Lower lobe of right lung (tissue), 2 donors: ENCODE measurements at places on chromosomes 12 and 14. TPM values are rescaled to one million over a fixed set of nuclear protein-coding genes. Genes with fewer than 3 reads are reported as not detected.

DNA sequence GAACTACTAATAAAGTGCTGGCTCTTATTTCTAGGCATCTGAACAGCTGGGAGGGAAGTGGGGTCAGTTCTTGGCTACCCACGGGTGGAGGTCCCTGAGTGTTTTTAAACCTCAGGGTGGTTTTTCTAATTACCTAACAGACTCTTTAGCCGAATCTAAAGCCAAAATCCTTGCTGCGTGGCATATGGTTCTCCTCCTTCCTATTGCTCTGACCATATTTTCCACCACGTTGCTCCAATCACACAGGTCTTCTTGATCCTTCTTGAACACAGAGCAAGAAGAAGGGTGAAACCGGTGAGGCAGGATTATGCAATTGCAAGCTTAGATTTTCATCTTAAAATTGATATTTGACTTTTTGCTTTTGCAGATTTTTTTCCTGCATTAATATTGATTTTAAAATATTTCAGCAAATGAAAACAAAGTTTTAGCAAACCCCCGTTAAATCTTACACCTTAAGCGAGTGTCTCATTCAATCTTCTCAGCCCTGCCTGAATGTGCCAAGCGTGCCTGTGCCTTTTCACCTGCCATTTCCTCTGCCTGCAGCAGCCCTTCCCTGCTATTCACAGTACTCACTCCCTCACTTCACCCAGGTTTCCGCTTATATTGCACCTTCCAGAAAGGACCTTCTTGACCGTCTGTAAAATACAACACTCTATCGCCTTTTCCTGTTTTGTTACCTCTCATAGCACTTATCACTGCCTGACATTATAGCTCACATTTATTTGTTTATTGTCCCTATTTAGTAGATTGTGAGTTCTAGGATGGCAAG lies 506.0 kb downstream of the DIO2 start:
- H3K4me1 ChIP-seq, result no peaks in the 10 kb centered on the region
- H3K4me3 ChIP-seq, result no peak overlapping the region
- no peaks in the 10 kb centered on the region for H3K36me3 ChIP-seq
- DNase-seq, result no peak
- H3K27ac ChIP-seq, result no peak overlapping the region

The NYNRIN gene
- total RNA-seq, result 17.9 TPM

GRCh38 chr14:61103541-61104339 lies 122.7 kb downstream of the SLC38A6 start:
- no peaks in the 10 kb centered on the region for H3K27me3 ChIP-seq
- H3K4me3 ChIP-seq, result no peak overlapping the region

GRCh38 chr14:90354551-90355298 lies 23.0 kb upstream of the NRDE2 start:
- no peak overlapping the region for H3K4me3 ChIP-seq
- H3K36me3 ChIP-seq, result no peaks in the 10 kb centered on the region
- H3K27ac ChIP-seq, result no peak overlapping the region
- no peak for DNase-seq
- no peaks in the 10 kb centered on the region for H3K4me1 ChIP-seq

DNA sequence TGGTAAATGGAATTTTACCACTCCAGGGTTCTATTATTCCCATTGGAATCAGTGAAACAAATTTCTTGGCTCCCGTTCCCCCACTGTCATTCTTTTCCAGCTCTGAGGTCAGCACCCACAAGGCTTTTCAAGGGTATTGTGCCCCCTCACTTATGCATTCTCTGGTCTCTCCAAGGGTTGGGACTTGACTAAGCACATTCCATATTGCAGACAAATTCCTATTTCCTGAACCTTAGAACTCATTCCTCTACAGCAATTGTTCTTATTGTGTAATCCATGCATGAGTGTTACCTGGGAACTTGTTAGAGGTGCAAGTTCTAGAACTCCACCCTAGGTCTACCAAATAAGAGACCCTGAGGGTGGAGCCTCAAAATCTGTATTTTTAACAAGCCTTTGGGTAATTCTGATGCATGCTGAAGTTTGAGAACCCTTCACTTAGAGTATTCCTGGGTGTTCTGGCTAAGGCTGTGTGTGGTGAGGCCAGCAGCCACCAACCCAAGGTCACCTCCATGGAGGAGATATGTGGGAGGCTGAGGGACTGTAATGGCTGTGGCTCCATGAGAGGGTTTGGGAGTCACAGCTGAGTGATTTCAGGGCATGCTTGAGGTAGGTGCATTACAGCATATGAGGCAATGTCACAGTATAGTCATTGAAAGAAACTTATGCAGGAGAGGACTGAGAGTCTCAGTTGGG lies 150.9 kb downstream of the TTC6 start:
- DNase-seq, result no peak
- no peak overlapping the region for H3K4me3 ChIP-seq
- H3K4me1 ChIP-seq, result no peaks in the 10 kb centered on the region
- no peaks in the 10 kb centered on the region for H3K36me3 ChIP-seq

DNA sequence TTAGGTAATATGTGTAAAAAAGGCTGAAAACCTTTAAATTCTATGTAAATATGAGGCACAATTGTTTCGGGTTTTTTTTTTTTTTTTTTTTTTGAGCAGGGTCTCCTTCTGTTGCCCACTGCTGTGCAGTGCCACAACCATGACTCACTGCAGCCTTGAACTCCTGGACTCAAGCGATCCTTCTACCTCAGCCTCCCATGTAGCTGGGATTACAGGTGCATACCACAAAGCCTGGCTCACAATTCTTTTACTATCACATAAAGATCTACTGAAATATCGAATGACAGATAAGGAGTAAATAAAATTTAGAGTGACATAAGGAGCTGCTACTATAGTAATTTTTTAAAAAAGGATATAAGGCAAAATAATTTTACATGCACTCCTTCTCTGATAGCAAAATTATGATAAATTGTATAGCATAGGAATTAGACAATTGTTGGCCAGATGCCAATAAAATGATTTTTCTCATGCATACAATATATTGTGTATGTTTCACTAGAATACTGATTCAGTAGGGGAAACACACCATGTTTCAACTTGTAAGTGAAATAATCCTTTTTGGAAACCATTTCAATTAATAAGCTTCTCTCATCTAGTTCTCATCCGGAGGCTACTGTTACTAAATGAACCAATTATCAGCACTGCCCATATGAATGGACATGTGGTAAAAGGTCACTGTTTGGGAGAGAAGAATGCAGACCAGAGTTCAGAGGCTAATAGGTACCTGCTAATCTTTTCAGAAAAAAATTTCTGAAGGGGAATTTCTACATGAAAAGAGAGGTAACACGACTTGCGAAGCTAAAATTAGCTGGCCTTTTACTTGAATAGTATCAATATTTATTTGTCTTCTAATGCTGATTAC lies 108.4 kb downstream of the PPP1R12A start:
- H3K4me1 ChIP-seq, result peaks cover 10% of the 10 kb centered on the region
- H3K36me3 ChIP-seq, result peaks cover 26% of the 10 kb centered on the region
- no peak overlapping the region for H3K4me3 ChIP-seq
- H3K27me3 ChIP-seq, result no peaks in the 10 kb centered on the region
- H3K27ac ChIP-seq, result no peak overlapping the region
- no peak for DNase-seq

DNA sequence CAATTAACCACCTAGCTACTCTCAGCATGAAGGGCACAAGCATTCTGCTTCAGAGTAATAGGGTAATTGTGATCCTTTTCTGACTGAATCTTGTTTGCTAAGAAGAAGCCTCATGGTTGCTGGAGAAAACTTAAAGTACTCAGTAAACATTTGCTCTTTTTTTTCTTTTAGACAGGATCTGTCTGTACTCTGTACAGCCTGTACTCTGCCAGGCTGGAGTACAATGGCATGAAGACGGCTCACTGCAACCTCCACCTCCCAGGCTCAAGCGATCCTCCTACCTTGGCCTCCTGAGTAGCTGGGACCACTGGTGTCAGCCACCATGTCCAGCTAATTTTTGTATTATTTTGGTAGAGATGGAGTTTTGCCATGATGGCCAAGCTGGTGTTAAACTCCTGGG lies 12.4 kb downstream of the PPP1R13B start:
- no peaks in the 10 kb centered on the region for H3K36me3 ChIP-seq
- H3K4me3 ChIP-seq, result no peak overlapping the region
- no peak overlapping the region for H3K27ac ChIP-seq
- no peak for DNase-seq

DNA sequence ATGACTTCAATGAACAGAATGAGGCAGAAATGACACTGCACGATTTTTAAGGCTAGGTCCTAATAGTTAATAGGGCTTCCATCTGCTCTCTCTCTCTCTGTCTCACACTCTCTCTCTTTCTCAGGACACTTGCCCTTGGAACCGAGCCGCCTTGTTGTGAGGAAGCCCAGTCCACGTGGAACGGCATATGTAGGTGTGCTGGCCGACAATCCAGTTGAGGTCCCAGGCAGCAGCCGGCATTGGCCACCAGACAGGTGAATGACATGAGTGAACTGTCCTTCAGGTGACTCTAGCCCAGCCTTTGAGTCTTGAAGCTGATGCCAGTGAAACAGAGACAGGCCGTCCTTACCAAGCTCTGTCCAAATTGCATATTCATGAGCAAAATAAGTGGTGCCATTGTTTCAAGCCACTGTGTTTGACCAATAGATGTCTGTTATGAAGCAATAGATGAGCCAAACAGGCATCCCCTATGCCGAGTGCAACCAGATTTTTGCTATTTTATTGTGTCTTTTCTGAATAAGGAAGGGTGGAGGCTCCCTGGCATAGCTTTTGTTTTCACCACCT lies 217.5 kb upstream of the LHX5 start:
- no peak overlapping the region for H3K27ac ChIP-seq
- H3K36me3 ChIP-seq, result no peaks in the 10 kb centered on the region
- H3K4me1 ChIP-seq, result no peaks in the 10 kb centered on the region
- peaks cover 10% of the 10 kb centered on the region for H3K27me3 ChIP-seq
- no peak for DNase-seq

DNA sequence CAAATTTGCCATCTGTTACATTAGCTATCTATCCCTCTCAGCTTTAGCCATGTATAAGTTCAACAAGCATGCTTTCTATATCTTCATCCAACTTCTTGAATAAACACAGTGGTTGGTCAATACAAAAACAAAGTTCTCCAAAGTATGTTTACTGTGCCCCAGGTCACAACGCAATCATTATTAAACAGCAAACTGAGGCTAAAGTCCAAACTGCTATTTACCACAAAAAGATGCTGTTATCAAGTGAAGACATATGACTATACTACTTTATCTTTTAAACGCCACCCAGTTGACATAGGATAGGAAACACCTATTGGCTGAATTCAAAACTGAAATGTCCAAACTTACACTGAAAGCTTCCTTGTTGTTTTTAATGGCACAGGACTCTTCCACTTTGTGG lies 11.7 kb downstream of the ZCCHC8 start:
- no peak for DNase-seq
- H3K4me1 ChIP-seq, result no peaks in the 10 kb centered on the region
- H3K27ac ChIP-seq, result no peak overlapping the region
- H3K27me3 ChIP-seq, result no peaks in the 10 kb centered on the region

The MYF5 gene
- not detected for total RNA-seq

The SLC41A2 gene
- total RNA-seq, result 24.8 TPM

The MYO1A gene
- total RNA-seq, result 2.9 TPM
